Chondrocyte (in vitro differentiated cells): ENCODE measurements at places on chromosomes 5 and 9. TPM values are rescaled to one million over a fixed set of nuclear protein-coding genes. Genes with fewer than 3 reads are reported as not detected.

The CHMP5 gene
- 52.7 to 61.2 TPM (median 58.4 TPM) in 3 replicates for total RNA-seq

The NR2F1-AS1 gene
- total RNA-seq: 16.2 to 20.0 TPM (median 19.7 TPM) in 3 replicates

- peaks cover 10% of the 10 kb centered on the region for H3K4me1 ChIP-seq
- no peaks in the 10 kb centered on the region for H3K36me3 ChIP-seq
- DNase-seq: no peak
- no peak overlapping the region for H3K4me3 ChIP-seq
Observed at GRCh38 chr5:90983711-90984124, 399.4 kb downstream of the ARRDC3 start.

- no peaks in the 10 kb centered on the region for H3K36me3 ChIP-seq
- no peak overlapping the region for H3K27ac ChIP-seq
- no peak overlapping the region for H3K4me3 ChIP-seq
- H3K27me3 ChIP-seq: peaks cover 46% of the 10 kb centered on the region
Observed at GRCh38 chr5:141753971-141754713, 72.1 kb upstream of the ARAP3 start.
